CD4-positive, alpha-beta T cell treated with Interleukin-2 at 100 ng/mL for 4 hours (primary cell): ENCODE measurements at places on chromosomes 12 and 14.

GRCh38 chr12:67702136-67702535 is 53.6 kb downstream of the DYRK2 start:
- DNase-seq: no peak

GRCh38 chr14:23375527-23376251 is 1.2 kb upstream of the CMTM5 start:
- DNase-seq: no peak

DNA sequence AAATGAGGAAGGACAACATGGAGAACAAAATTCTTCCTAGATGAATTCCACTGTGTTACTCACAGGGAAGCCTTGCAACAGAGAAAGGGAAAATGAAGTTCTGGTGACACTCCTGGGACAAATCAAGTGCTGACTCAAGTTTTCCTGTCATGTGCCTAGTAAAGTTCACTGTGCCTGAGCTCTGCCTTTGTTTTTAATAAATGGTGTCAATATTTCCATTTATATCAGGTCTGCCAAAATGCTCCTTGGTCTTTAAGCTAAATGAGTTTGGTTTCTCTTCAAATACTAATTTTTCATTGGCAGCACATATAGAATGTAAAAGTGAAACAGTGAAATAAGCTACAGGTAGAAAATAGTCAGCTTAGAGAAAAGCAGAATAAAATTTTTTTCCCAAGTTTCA is 33.0 kb downstream of the HIGD1C start:
- no peak for DNase-seq

DNA sequence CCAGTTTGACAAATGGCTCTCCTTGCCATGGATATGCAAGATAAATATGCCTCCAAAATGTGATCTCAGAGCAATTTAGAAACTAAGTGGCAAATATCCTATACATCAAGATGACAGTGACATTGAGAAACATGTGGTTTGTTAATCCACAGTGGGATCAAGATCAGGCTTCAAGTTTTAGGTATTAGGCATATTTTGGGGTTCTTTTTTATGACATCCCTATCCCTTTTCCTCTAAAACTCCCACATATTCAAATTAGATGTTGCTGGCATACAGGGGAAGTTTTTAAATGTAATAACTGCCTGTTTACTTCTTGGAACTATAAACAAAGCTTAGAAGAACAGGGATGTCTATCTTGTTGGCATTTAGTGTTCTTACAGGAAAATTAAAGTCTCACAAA is 179.4 kb downstream of the CRADD start:
- no peak for DNase-seq

DNA sequence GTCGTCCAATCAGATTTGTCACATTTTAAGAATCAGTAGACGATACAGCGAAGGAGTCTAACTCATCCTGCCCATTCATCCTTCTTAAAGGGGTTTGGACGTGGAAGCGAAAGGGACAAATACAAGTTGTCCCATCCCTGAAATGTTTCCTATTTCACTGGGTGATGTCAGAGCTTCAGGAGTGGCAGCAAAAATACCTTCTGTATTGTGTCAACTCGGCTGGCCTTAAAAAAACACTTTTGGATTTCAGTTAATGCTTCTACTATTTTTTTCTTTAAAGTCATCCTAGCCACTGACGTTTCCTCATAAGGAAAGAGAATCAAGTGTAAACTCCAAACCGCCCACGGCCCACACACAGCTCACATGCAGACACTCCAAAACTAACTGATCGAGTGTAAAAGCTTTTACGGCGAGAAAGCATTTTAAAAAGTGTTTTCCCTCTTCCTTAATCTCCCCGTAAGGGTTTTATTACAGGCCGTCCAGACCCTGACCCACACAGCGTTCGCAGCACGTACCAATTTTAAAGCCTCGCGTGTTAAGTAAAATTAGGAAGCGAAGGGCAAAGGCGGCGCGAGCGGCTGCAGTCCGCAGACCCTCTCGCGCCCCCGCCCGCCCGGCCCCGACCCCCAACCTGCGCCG is 593 bp downstream of the CFL2 start:
- DNase-seq: no peak

DNA sequence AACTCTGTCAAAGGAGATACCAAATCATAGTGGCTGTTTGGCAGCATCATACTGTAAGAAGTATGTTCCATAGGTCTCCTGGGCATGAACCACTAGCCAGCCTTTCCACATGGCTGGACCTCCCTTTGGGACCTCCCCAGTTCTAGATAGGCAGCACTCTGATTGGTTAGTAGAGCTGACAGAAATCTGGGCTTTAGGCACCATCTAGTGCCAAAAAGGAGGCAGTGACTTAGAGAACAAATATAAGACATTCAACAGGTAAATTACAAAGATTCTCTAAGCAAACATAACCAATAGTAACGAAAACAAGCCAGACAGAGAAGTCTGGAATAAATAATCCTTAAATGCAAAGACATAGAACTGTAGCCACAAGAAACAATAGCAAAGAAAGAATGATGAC is 148.0 kb upstream of the PDE3A start:
- DNase-seq: no peak

- DNase-seq: no peak
Observed at GRCh38 chr12:59407799-59408198, 188.0 kb upstream of the SLC16A7 start.

GRCh38 chr14:87503711-87504110 is 489.3 kb downstream of the GALC start:
- DNase-seq: no peak

DNA sequence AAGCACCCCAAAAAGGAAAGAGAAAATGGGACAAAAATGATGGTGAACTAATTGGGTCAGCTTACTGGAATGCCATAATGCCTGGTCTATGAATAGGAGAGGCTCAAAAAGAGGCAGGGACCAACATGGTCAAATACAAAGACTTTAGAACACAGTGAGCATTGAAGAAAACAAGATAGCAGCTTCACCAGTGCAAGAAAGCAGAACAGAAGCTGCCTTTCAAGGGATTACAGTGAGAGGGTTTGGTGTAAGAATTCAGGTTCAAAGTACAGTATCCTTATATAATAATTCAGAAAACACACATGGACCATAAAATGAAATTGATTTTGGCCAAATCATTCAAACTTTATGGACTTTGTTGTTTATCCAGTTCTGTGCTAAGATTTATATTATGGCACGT is 162.1 kb downstream of the NAV3 start:
- DNase-seq: no peak

GRCh38 chr14:58151133-58152013 is 640 bp downstream of the ARMH4 start:
- no peak for DNase-seq

DNA sequence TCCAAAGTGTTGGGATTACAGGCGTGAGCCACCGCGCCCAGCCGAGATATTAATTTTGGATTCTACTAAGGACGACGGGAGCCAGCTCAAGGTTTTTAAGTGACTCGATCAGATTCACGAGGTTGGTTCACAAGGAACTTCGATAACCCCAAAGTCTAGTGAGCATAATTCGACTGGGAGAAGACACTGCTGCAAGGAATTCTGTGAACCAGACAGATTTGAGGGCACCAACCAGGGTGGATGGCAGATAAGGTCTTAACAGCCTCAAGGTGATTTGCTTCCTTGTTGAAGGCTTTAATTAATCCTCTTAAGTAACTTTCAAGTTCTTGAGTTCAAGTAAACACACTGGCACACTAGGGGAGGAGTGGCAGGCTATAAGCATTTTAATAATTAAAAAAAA is 1.1 kb upstream of the KLHDC2 start:
- DNase-seq: no peak

GRCh38 chr14:54787261-54787660 is 115.4 kb downstream of the GCH1 start:
- no peak for DNase-seq

DNA sequence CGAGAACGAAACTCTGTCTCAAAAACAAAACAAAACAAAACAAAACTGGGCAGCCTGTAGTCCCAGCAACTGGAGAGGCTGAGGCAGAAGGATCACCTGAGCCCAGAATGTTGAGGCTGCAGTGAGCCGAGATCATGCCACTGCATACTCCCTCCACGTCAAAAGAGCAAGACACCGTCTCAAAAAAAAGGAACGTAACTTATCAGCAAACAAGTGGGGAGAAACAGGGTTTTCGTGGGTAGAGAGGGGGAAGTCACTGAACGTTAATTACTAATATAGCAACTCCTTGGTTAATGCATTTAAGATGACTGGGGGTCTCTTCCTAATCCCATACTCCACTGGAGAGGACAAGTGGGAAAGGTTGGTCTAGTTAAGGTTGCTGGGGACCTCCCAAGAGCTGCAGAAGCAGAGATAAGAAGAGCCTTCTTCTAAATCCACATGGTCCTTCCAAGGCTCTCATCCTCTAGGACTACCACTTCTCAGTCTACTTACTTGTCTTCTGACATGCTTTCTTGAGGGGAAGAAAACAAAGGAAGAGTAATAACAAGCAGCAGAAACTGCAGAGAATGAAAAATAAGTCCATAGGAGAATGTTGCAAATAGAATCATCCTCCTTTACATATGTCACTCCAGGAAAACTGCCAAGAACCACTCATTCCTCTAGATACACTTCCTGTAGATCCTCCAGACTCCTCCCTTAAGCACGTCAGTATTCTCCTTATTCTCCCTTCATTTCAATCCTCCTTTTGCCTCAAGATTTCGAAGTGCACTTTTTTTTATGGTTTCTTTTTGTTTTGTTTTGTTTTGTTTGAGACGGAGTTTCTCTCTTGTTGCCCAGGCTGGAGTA is 5.8 kb downstream of the NUMB start:
- DNase-seq: no peak

DNA sequence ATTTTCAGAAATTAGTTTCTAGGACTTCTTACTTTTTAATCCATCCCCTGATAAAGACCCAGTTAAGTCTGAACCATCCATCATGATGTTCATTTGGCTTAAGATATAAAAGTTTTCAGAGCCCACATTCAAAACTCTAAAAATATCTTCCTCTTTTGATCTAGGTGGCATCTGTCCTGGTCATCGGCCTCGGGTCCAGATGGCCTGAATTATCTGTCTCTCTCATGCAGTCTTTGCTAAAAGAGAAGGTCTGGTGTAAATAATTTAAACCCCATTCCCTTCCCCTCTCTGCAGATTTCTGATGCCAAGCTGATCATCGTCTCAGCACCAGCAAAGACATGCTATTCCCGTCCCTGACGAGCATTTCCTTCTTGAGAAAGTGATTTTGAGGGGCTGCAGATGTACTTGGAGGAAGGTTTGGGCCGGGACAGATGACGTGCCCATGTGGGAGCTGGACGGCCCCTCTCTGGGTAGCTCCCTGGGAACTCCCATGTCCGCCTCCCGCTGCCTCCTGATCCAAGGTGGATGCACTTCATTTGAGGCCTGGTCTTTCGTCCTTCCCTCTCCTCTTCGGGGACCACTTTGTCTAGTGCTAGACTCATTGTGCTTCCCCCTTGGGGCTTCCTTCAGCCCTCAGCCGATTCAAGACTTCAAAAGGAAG is 173.0 kb upstream of the PRMT8 start:
- no peak for DNase-seq

DNA sequence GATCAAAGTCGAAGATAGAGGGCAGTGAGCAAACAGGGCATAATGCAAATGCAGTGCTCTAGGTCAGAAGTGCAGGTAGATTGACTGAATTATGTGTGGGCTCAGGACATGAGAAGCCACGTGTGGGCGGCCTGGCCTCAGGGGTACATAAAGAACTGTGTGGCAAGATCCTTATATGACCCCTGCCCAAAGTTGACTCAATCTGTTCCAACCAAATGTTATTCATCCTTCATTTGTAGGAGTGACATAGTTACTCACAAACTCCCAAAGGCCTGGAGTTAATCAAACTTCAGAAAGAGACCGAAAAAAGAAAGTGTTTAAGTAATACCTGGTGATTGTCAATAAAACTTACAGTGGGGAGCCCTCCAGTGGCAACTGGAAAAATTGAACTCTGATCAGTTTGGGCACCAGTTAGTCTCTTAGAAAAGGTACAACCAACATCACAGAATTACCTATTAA is 150.4 kb upstream of the FAR2 start:
- no peak for DNase-seq

DNA sequence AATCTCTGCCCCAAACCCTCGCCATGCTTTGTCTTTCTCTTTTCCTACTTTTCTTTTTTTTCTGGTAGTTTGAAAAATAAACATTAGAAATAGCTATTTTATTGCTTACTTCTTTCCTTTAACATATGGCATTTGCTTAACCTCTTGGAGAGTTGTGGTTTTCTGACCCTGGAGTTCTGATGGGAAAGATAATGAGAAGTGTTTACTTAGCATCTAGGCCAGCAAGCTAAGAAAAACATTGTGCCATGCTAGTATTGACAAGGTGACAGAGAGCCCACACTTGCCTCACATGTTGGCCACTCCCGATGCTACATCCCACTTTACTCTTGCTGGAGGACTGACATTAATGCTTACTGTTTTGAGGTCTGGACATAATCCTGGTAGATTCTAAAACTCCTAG is 886.2 kb downstream of the DIO2 start:
- DNase-seq: no peak

- DNase-seq: no peak
Observed at GRCh38 chr14:64861916-64862315, 17.8 kb downstream of the SPTB start.

GRCh38 chr12:21340403-21340802 is 5.7 kb upstream of the SLCO1A2 start:
- DNase-seq: no peak

DNA sequence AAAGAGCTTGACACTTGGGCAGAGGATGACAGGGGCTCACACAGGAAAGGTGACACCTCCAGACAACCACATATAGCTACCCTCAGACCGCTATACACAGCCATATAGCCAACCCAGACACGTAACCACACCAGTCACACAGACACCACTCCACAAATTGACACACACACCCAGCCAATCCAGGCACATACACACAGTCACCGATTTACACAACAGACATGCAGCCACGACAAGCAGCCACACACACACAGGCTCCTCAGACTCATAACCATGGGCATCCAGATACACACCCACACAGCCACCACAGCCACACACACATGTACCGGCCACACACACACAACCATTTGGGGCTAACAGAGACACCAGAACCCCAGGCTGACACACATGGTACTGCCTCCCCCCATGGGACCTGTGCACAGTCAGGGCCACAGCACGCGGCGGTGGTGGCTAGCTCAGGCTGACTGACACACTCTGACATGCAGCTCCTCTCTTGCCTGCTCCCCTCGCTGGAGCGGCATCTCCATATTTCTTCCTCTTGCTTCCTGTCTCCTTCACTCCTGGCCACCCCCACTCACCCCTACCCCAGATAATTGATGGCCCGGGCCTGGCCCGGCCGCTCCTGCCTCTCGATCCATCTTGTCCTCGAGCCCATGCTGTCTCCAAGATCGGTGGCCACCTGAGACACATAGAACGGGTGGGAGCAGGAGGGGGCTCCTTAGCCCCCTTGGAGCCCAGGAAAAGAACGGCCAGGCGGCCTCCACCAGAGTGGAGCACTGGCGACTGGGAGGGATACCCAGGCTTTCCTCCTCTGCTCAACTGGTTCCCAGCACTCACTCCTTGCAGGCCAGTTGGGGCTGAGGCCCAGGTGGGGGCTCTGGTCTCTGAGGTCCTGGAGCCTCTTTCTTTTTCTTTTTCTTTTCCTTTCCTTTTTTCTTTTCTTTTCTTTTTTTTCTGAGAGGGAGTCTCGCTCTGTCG is 6.0 kb upstream of the SHMT2 start:
- peak; percentile 68 for DNase-seq

- DNase-seq: no peak
Observed at GRCh38 chr14:68518761-68519670, 273.9 kb downstream of the ZFP36L1 start.

GRCh38 chr14:56208520-56208919 is 90.3 kb downstream of the PELI2 start:
- DNase-seq: no peak

GRCh38 chr14:58992935-58993334 is 195.5 kb upstream of the DAAM1 start:
- no peak for DNase-seq
